Activated CD8-positive, alpha-beta memory T cell treated with anti-CD3 and anti-CD28 coated beads for 4 hours (primary cell): ENCODE measurements at places on chromosomes 12 and 14.
A peak's percentile ranks its signal among the peaks of the same experiment; 100 is the strongest.

- DNase-seq, result no peak
Observed at GRCh38 chr14:101335061-101335661, 226.1 kb upstream of the DIO3 start.

GRCh38 chr12:55932551-55932910 lies 1.6 kb downstream of the DGKA start:
- DNase-seq, result no peak

GRCh38 chr14:69910871-69911270 lies 31.7 kb downstream of the SMOC1 start:
- DNase-seq, result no peak

- no peak for DNase-seq
Observed at GRCh38 chr14:105483300-105484068, 3.2 kb upstream of the CRIP1 start.

GRCh38 chr12:18970603-18971002 lies 158.9 kb upstream of the PLEKHA5 start:
- DNase-seq, result no peak

DNA sequence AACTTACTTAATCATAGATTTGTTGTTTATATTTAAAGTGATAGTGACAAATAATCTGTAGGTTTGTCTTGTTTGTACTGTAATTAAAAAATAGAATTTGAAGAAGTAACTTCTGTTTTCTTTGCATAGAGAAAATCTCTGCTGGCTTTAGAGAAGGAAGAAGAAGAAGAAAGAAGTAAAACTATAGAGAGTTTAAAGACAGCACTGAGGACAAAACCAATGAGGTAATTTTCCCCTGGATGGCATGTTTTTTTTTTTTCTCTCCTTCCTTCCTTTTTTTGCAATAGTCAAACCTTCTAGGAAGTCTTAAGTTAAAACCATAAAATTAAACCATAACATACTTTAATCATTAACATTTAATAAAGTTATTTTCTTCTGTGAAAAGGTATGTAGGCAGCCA lies 131.9 kb downstream of the DAAM1 start:
- DNase-seq, result no peak

- no peak for DNase-seq
Observed at GRCh38 chr14:51922624-51923023, 62.2 kb downstream of the GNG2 start.

GRCh38 chr12:116600959-116601918 lies 42.1 kb downstream of the MAP1LC3B2 start:
- no peak for DNase-seq

GRCh38 chr12:119393677-119394076 lies 59.1 kb downstream of the CCDC60 start:
- DNase-seq, result no peak

DNA sequence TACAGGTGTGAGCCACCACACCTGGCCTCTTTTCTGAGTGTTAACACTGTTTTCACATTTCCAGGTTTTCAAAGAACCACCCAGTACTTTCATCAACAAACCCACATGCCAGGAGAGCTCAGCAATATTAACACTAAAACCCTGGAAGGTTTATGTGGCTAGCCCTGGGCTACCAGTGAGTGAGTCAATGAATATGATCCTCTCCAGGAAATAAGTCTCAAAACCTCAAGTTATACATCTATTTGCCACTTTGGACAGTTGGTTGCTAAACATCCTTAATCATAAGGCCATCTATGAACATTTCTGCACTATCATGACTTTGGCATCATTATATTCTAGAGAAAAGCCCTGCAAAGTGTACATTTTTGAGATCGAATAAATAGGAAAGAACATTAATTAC lies 6.3 kb upstream of the CDKL1 start:
- no peak for DNase-seq

DNA sequence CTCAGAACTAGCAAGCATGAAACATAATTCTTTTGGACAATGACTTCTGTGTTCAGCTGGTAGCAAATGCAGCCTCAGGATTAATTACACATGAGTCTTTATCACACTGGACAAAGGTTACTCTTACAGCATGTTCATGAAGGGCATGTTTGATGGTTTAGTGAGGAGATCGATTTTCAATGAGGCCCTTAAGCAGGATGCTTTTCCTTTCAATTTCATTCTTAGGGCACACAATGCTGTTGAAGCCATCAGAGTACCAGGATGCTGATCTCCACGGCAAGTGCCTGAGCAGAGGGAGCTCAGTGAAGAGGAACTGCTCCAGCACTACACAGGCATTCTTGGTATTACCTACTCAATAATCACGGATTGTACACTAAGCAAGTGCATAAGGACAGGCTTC lies 542.0 kb downstream of the SNAPC1 start:
- no peak for DNase-seq

DNA sequence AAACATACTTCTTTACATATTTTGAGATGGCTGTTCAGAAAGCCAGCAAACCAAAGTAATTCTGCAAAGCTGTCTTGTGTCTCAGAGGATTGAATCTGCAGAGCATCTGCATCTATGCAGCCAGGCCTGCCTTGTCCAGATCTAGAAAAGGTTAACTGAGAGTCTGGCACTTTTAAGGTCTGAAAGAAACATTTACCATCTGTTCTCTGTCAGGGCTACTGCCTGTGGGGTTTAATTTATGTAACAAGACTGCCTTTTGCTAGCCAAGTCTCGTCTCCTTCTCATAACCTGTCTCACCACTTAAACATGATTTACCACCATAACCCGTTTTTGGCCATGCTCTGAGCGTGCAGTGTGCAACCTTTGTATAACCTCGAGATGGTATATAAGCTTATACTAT lies 194.2 kb downstream of the SYT10 start:
- DNase-seq, result no peak

- no peak for DNase-seq
Observed at GRCh38 chr12:46005151-46005797, 14.9 kb upstream of the SCAF11 start.

GRCh38 chr12:68628698-68629097 lies 18.0 kb downstream of the RAP1B start:
- DNase-seq, result no peak

DNA sequence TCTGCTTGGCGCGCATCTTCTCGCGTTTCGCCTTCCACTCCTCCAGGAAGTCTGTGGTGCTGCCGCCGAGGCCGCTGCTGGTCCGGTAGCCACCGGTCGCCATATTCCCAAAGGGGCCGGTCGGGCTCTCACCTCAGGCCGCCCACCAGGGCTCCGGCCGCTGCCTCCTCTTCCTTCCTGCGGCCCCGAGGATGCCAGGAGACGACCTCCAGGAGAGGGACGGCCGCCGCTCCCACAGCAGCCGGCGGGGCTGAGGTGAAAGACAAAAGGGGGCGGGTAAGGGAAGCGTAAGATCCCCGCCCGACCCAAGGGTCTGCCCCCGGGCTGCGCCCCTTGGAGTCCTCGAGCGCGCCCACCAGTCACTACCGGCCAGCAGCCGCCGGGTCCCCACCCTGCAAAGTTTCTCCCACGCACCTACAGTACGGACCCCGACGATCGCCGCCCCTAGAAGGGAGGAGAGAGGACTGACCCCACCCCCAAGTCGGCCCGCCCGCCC lies 574 bp downstream of the PAWR start:
- DNase-seq, result no peak

DNA sequence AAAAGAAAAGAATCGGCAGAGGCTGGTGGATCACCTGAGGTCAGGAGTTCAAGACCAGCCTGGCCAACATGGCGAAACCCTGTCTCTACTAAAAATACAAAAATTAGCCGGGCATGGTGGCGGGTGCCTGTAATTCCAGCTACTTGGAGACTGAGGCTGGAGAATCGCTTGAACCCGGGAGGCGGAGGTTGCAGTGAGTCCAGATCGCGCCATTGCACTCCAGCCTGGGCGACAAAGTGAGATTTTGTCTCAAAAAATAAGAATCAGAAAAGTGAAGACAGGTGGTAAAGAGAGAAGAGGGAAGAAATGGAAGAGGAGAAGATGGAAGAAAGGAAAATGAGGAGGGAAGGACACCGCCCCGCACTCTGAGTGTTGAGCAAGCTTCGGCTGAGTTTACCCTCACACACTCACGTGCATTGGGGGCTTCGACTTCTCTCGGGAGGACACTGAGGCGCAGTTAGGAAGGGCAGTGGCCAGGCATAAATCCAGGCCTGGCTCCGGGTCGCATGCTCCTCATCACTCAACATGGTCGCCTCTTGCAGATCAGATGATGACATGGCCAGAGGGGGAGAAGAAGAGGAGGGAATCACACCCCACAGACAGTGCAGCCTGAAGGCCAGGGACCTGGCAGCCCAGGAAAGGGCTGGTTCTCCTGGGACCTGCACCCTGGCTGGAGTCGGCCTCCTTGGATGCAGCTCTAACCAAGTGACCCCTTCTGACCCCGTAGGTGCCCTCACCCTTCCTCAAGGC lies 61.1 kb downstream of the PRMT8 start:
- DNase-seq, result no peak

- DNase-seq, result no peak
Observed at GRCh38 chr12:69600804-69601203, 9.9 kb downstream of the LRRC10 start.

- no peak for DNase-seq
Observed at GRCh38 chr12:8692573-8692972, 5.2 kb upstream of the RIMKLB start.

DNA sequence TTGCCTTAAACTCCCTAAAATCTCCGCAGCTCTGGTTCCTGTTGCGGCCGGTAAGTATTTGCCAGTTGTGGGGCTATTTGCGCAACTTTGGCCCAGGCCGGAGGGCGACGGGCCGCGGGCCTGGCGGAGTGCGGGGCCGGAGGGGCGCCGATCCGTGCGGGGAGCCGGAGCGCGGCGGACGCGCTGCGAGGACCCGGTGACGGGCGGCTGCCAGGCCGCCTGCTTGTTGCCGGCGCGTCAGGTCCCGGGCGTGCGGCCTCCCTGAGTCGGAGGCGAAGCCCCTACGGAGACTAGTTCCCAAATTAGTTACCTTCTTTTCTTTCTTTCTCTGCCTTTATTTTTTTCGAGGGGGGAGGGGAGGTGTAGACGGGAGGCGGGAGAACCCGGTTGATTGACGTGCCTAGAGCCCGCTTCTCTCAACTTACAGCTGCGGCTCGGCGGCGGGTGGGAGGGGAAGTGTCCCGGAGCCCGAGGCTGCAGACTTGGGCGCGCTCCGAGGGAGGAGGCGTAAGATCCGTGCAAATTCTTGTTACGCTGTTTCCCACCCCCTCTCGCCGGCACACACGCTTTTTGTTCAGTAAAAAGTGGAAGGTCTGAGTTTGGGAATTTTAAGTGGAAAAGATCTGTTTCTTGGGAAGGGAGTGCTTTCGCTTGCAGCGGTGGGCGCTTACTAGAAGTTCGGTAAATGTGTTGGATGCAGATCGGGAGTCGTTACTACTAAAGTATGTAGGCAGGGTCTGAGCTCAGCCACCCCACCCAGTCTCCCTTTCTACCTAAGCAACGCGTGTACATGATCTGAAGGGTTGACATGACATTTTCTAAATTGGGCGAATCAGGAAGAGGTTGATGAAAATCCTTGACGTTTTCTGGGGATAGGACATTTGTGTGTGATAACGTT lies 576 bp downstream of the ZBTB1 start:
- DNase-seq, result peak; percentile 71

GRCh38 chr12:89352242-89352491 lies 134 bp downstream of the DUSP6 start:
- DNase-seq, result no peak

DNA sequence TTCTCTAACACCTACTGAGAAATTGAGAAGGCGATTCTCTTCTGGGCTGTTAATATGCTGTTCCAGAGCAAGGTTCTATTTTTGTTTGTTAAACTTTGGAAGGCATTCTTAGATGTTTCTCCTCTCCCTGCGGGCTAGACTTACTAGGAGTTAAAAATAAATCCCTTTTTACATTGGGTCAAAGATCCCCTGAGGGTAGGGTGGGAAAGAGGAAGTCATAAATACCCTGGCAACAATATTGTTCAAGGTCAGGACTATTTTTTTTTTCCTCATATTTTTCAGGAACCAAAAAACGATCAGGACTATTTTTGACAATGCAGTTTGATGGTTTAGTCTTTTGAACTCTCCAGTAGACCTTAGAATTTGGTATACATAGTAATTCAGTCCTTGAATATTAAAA lies 12.0 kb upstream of the SLC2A14 start:
- DNase-seq, result no peak

- DNase-seq, result no peak
Observed at GRCh38 chr14:104576970-104577332, 2.6 kb upstream of the C14orf180 start.

DNA sequence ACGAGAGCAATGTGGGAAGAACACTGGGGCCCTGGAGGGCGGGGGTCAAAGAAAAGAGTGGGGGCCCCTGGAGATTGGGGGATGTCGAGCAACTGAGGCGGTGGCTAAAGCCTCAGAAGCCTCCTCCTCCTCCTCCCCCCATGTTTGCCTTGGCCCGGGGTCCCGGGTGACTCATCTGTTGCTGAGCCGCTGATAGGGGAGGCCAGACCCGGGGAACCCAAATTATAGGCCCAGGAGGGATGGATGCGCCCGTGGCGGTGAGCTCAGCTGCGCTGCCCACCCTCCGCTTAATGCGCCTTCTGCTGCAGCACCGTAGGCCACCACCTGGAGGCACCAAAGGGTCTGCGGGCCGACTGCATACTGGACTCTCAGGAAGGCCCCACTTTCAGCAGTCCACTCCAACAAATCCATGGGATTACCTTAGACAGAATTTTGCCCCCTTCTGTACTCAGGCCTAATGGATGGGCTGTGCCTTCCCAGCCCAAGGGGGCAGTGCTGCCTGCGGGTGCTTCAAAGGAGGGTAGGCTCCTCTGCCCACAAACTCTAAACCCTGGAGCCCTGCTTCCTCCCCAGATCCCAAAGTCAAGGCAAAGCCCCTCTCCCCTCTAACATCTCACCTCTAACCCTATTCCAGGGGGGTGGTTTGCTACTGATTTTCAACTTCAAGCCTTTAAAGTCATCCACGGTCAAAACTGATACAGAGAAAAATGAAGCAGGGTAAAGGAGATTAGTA lies 2.6 kb upstream of the WNT10B start:
- no peak for DNase-seq

DNA sequence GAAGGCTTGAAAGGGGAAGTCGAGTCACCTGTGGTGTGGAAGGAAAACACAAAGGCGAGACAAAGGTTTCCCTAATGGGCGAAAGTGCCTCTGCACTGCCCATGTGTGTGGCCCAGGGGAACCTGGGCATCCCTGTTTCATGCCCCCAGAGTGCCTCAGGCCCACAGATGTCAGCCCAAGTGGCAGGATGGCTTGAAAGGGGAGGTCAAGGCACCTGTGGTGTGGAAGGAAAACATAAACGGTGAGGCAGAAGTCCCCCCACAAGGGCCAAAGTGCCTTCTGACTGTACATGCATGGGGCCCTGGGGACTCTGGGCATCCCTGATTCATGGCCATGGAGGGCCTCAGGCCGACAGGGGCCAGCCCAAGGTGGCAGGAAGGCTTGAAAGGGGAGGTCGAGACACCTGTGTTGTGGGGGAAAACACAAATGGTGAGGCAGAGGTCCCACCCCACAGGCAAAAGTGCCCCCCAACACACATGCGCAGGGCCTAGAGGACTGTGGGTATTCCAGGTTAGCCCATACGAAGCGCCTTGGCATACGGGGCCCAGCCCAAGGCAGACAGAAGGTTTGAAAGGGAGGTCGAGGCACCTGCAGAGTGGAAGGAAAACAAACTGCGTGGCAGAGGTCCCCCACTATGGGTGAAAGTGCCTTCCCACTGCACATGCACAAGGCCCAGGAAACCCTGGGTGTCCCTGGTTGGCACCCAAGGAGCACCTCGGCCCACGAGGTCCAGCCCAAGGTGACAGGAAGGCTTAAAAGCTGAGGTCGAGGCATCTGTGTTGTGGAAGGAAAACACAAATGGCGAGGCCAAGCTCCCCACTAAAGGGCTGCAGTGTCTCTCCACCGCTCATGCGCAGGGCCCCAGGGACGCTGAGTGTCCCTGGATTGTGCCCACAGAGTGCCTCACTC lies 382.3 kb downstream of the ALG10 start:
- no peak for DNase-seq

- no peak for DNase-seq
Observed at GRCh38 chr14:64200170-64200569, 94.0 kb downstream of the ESR2 start.

GRCh38 chr12:45469902-45470301 lies 254.0 kb downstream of the ANO6 start:
- DNase-seq, result peak; percentile 2
